ENCODE measurements at places on chromosomes 7 and 10.

DNA sequence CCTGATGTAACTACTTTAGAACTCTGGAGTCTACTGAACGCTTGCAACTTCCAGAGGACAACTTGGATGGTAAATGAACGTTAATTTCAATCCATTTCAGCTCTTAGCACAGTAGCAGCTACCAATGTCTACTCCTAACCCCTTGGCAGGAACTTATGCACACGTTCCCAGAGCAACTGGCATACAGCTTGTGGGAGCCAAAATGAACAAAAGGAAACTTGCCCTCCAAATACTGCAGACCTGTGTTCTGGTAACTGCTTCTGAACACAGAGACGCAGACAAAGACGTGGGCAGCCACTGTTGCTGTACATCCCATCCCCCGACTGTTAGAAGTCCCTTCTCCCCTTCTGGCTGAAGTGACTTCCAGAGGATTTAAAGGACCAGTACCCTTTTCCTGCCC, 61.3 kb downstream of the XPNPEP1 start:
- DNase-seq = no peak

GRCh38 chr10:34766811-34767494, 48.1 kb downstream of the PARD3 start:
- no peak for DNase-seq

- no peak for DNase-seq
These were observed 44.4 kb downstream of the TACC2 start for GRCh38 chr10:122033224-122033926.

DNA sequence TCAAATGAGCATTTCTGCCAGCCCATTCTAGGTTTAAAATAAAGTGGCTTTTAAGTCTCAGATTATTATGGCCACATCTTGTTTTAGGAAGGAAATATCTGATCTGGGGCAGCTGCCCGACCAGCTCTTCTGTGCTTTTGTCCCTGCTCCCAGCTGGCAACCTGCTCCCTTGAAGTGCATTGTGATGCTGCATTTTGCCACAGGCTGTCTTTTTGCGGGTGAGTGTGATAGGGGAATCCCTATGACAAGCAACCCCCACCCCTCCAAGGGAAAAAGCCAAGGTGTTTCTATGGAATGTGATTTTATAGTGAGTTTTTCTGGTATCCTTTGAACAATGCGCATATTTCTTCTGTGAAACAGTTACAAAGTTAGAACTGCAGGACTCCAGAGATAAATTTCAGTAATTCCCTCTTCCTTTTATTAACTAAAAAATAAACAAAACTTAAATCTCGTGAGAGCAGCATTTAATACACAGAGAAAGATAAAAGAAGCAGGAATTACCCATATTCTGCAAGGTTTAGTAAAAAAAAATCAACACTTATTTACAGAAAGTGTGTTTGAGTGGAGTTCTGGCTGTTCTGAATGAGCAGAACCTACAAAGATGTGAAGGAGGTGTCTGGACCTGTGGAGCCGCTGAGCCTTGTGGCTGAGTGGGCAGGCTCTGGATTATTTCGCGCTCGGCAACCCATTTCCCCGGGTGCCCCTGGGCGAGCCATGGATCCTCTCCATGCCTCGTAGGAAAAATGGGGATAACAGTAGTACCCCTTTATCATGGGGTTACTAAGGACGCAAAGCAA, 10.1 kb upstream of the HPS1 start:
- no peak for DNase-seq

DNA sequence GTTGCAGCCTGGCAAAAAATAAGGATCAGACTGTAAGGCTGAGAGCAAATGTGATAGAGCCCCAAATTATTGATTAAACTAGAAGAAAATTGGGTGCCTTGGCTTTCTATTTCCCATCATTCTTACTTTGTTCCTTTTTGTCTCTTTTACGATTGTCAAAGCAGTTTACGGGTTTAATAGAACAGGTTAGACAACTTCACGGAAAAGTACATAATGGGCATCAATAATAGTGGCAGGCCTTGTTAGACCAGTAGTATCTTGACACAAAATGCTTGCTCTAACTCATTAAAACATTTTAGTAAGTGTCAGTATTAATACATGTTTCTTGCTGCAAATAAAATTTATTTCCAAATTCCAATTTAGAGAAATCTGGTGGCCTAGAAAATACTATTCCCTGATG, 14.5 kb upstream of the GGCT start:
- no peak for DNase-seq

DNA sequence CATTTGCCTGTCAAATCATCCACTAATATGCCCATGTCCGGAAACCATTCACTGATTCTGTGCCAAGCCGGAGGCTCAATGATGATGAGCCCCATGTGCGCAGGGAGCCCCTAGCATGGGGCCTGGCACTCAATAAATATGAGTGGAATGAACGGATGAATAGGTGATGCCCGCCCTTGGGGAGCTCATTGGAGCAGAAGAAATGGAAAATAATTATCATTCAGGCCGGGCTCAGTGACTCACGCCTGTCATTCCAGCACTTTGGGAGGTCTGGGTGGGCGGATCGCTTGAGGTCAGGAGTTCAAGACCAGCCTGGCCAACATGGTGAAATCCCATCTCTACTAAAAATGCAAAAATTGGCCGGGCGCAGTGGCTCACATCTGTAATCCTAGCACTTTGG, 11.0 kb downstream of the RHBDD2 start:
- no peak for DNase-seq

GRCh38 chr7:102211590-102212550, 74.8 kb upstream of the SH2B2 start:
- DNase-seq = no peak
